NCI-H2227 treated with DMSO at 0.1 percent for 48 hours (cell line): ENCODE measurements at places on chromosomes 16 and 17.

DNA sequence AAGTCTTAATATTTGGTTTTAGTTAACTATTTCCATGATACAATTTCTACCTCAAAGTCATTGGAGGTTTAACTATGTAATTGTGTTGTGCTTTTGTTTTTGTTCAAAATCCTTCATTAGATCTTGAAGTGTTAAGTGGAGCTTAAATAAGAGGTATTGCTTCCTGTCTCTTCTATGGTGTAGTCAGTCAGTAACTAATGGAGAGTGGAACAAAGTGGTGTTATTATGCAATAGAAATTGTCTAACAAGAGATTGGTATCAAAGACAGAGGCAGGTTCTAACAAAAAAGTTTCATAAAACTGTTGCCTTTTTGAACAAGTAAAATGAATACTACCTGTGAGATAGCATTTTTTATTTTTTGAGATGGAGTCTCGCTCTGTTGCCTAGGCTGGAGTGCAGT, 45.2 kb downstream of the GRB7 start:
- DNase-seq: no peak

DNA sequence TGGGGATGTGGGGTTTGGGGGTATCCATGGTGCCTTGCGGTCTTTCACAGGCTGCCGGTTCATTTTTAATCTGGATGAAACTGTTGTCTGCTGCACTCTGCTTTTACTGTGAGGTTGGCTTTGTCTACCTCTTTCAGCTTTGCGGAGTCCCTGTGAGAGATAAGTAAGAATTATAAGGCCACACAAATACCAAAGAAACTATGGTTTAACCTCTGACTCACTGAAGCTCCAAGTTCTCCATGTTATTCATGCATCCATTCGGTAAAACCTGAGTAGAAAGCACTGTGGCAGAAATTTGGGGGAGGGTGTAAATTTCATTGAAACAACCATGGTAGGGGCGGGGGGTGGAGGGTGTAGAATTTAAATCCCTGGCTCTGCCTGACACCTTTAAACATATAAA, 30.5 kb downstream of the KIAA0753 start:
- DNase-seq: no peak

DNA sequence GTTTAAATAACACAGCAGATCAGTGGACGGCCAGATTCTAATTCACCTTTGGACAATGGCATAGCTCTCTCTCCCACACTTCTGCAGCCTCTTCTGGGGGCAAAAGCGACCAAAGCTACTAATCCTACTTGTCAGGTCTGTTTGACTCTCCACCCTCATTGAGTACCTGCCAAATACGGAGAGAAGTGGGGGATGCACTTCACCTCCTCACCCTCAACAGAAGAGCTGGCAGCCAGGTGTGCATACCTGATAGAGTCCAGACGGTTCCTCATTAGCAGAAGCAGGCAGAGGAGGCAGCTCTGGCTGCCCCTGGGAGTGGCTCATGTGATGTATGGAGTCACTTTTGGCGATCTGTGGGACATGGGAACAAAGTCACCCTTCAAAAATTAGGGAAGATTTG, 4.9 kb downstream of the DNAH3 start:
- DNase-seq: no peak

GRCh38 chr17:43719578-43719977, 39.0 kb downstream of the SOST start:
- DNase-seq: no peak

DNA sequence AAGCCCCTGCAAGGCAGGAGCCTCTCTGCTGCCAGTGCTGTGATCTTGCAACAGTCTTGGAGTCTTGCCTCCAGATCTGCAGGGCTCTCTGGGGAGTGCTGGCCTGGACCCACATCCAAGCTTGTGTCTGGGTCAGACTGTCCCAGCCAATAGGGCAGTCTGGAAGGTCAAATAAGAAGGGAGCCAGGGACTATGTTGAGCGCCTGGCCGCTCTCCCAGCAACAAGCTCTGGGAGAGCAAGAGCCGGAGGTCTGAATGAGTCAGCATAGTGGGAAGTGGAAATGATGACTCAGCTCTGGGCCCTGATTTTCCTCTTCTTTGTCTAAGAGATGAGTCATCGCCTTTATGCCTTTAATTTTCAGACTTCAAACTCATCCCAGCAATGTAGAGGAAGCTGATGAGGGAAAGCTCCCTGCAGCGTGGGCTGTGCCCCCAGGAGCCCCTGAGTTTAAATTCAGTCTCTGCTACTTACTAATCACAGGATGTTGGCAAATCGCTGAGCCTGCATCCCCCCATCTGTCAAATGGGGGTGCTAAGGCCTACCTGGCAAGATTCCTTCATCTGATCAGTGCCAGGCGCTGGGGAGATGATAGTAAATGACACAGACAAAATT, 43.6 kb upstream of the HAPSTR1 start:
- DNase-seq: peak; percentile 73

DNA sequence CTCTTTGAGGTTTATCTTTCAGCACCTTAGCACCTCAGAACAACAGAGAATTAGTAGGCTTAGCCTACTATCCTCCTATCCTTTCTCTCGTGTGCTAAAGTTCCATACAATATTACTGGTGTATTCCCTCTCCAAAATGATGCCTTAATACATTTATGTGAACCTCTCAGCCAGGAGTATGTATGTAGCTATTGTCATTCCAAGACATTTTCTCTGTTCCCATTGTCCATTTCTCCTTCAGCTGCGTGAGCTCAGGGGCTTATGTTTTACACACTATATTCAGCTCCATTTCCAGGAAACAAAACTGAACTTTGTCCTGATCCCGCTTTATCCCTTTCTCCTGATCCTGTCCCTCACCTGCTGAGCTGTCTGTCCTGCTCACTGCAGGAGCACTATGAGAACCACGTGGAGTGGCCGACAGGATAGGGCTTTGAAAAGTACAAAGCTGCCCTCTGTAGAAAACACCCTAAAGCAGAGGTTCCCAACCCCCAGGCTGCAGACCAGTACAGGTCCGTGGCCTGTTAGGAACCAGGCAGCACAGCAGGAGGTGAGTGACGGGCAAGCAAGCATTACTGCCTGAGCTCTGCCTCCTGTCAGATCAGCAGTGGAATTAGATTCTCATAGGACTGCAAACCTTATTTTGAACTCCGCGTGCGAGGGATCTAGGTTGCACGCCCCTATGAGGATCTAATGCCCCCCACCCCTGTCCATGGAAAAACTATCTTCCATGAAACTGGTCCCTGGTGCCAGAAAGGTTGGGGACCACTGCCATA, 55.7 kb downstream of the CENPV start:
- no peak for DNase-seq

- DNase-seq: no peak
Observed at GRCh38 chr17:44268709-44269534, 987 bp upstream of the SLC4A1 start.

- no peak for DNase-seq
Observed at GRCh38 chr16:2150418-2151187, 2.2 kb downstream of the RAB26 start.

- no peak for DNase-seq
Observed at GRCh38 chr16:88992351-88993165, 15.6 kb upstream of the CBFA2T3 start.

- no peak for DNase-seq
Observed at GRCh38 chr16:86914876-86915717, 336.7 kb downstream of the FOXL1 start.

DNA sequence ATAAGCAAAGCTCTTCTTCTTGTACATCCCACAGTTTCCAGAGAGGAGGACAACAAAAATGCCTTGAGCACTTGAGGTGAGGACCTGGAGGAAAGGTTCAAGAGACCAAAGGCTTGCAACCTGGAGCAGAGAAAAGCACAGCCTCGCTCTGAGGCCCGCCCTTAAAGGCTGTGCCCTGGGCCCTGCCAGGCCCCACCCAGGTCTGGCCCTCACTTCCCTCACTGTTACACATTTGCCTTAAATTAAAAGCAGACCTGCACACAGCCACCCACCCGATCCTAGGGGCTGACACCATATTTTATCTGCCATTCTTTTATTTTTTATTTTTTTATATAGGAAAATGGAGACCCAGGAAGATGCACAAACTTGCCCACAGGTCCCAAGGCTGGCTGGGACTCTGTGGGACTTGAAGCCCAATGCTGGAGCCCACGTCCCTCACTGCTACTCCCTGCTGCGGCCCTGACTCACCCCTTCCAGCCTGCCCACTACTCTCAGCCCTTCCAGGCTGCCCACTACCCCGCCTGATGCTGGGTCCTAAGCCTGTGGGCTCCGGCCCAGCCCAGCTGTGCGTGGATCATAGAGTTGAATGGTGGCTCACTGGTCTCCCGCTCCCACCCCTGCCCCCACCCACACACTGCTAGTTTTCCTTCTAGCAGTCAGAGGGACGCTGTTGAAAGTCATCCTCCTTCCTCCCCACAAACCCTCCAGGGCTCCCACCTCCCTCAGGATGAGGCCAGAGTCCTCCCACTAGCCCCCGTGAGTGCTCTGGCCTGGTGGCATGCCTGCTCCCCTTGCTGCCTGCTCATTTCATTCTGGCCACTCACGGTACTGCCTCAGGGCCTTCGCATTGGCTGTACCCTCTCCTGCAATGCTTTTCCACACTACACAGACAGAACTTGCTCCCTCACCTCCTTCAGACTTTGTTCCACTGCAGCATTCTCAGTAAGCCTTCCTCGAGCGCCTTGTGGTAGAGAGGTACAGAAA, 77.6 kb upstream of the MED9 start:
- no peak for DNase-seq

DNA sequence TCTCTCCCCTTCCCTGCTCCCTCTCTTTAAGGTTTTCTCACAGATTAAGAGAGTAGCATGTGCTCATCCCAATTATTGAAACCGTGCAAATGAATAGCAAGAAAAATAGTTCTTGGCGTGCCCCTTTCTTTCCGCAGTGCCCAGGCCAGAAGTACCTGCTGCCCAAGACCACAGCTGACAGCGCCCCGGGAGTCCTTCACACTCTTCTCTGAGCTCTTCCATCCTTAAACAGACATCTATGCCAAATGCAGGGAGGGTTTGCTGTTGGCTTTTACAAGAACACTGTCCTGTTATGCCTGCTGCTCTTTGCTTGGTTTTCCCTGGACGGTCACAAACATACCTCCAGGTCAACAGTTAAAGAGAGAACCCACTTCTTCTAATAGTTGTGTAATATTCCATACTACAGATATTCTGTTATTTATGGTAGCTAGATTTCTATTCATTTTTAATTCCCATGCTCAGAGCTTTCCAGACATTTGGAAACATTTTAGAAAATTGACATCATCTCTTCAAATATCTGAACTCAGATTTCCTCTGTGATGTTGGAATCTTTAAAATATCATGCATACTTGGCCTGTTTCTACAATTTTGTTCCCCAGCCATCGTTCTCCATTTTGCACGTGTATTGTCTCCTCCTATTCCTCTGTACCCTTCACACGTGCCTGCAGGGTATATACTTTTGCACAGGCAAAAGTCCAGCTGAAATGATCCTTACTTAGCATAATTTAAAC, 416.7 kb downstream of the WWOX start:
- no peak for DNase-seq
